ENCODE measurements at places on chromosomes 6 and 20.

- no peak for DNase-seq
These were observed 38.4 kb downstream of the KIF3B start for GRCh38 chr20:32315891-32316290.

DNA sequence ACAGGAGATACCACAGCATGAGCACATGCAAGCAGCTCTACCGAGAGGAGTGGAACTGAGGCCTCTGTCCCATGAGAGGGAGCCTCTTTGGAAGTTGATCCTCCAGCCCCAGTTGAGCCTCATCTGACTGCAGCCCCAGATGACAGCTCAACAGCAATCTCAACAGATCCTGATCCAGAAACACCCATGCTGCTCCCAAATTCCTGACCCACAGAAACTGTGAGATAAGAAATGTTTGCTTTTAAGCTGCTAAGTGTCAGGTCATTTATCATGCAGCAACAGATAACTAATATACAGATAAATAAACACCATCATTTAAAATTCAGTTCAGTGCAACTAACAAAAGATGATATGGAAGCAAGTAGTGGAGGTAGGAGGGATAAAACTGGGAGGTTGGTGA is 4.8 kb upstream of the ARFGEF2 start:
- no peak for DNase-seq

DNA sequence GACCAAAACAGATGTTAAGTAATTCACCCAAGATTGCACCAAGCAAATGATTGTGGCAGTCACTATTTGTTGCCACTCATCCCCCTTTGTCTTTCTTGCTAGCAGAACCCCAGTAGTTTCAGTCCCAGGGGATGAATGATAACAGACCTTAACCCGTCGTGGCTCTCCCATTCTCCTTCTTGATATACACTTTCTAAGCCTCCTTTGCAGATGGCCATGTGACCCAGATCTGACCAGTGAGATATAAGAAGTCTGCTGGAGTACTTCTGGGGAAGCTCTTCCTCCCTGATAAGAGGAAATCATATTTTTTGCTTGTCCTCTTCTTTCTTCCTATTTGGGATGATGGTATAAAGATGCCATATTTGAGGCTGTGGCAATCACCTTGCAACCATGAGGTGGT is 9.6 kb upstream of the SH3BGRL2 start:
- no peak for DNase-seq

- no peak for DNase-seq
These were observed 14.0 kb downstream of the RPS6KA2 start for GRCh38 chr6:166613027-166613426.

DNA sequence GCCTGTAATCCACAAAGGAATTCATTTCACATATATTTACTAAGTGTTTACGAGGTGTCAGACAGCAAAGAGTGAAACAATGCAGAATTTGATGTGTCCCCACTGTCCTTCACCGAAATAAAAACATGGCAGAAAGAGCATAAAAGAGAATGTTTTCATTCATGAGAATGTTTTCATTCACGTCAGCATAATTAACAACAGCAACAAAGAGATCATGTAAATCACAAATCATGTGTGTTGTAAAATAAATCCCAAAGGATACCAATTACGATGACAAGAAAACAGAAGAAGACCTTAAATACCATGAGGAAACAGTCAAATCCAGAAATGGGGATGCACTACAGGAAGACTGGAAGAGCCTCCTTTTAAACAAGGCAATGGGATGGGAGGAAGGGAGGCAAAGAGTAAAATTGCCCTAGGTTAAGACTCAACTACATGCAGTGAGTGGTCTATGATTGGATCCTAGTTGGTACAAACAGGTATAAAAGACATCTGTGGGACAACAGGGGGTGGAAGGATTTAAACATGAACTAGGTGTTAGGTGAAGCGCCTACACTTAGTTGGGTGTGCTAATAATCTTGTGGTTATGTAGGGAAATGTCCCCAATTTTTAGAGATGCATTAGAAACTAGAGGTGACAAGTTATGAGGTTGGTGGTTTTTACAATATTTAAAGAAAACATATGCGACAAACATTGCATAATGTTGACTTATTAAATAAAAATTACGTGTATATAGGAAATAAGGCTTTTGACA is 1.5 kb downstream of the ZSCAN31 start:
- DNase-seq, result no peak

GRCh38 chr20:46562373-46563169 is 12.1 kb upstream of the OCSTAMP start:
- no peak for DNase-seq

DNA sequence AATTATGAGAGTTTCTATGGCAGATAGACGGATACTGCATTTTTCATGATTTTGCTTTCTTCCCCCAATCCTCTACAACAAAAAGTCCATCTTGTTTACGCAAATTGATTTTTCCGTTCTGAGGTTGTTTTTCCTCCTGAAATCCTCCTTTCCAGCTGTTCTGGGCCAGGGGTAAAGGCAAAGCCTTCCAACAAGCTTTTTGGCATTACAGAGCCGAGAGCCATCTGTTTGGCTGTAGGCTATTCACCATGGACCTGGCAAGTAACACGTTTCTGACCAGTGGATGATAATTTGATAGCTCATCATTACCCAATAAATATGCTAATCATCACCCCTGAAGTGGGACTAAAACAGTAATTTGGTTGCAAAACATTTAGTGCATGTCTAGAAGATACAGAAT is 226.5 kb downstream of the CBLN4 start:
- no peak for DNase-seq

- no peak for DNase-seq
These were observed 207.9 kb downstream of the MYLK4 start for GRCh38 chr6:2542858-2543218.

- DNase-seq, result no peak
These were observed 85.6 kb upstream of the SRSF6 start for GRCh38 chr20:43372051-43372450.

DNA sequence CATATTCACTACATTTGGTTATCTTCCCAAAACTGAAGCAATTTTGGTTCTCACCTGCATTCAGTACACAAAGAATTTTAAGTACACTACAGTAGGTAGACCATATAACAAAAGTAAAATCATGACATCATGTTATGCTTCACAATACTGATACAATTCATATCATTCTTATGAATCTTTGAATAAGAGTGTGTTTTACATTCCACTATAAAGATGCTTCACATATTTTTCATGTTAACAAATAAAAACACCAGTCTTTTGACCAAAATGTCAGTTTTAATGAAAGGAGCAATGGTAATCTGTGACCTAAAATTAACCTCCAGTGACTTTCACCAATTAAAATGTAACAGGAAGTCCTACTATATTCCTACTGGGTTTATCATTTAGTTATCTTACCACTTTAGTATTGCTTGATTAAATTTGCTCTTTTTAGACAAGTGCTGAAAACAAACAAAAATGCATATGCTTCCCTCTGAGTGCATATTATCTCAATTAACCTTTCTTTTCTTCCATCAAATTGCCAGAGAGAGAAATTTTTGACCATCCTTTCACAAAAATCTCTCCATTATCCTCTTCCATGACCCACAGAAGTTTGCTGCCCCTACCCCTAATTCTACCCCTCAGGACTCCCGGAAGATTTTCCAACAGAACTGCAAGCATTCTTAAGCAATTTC is 49.3 kb downstream of the PHIP start:
- no peak for DNase-seq

DNA sequence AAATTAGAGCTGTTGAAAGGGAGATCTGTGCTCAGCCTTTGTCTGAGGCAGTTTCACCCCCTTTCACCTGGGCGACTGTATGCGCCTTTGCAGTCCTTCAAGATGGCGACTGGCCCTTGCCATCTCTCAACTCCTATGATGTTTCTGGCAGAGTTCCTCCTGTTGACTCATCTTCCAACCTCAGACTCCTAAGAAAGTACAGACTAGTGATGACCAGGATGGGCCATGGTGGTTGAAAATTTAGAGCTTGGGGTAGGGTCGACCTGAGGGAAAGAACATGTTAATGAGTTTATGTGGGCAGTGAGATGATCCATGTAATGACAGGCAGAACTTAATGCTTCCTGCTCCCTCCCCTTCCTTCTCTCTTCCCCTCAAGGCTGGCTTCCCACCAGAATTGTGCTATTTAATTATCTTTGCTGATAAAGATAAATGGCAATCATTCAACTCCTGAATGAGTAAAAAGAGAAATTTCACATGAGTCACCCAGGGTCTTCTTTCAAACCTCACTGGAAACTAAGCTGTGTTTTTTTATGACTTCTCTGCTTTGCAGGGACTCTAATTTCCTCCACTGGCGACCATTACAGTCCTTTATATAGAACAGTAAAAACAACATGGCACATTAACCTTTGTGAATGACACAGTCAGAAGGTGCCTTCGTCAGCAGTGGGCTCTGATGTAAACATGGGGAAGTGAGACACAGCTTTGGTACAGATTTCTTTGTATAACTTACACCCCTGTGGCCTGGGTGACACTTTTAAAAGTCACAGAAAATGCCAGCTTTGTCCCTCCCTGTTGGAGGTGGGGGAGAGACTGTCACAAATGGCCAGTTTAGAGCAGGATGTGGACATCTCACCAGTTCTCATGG is 103.5 kb downstream of the SCP2D1 start:
- DNase-seq, result no peak

DNA sequence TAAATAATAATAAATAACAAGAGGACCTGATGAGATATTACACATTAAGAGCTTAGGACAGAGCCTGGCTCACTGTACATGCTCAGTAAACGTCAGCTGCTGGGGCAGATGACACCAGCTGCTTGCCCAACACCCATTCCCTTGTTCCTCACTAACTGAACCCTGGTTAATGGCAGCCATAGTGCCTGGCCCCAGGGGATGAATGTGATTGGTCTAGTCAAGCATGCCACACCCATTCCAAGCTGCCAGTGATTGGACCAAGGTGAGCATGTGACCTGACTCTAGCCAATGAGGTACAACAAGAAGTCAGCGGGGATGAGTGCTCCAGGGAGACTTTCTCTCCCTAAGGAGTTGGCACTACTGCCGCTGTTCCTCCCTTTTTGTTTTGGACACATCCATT is 85.1 kb upstream of the PTPN1 start:
- no peak for DNase-seq

GRCh38 chr6:107866606-107867301 is 42.6 kb upstream of the SCML4 start:
- DNase-seq, result no peak

DNA sequence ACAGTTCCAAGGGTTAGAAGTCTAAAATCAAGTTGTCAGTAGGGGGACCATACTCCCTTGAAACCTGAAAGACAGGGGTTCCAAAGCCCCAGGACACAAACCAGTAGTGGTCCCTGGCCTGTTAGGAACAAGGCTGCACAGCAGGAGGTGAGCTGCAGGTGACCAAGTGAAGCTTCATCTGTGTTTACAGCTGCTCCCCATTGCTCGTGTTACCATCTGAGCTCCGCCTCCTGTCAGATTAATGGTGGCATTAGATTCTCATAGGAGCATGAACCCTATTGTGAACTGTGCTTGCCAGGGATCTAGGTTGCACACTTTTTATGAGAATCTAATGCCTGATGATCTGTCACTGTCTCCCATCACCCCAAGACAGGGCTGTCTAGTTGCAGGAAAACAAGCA is 25.3 kb upstream of the SIM1 start:
- no peak for DNase-seq

GRCh38 chr6:89278956-89279355 is 36.1 kb downstream of the GABRR2 start:
- no peak for DNase-seq

DNA sequence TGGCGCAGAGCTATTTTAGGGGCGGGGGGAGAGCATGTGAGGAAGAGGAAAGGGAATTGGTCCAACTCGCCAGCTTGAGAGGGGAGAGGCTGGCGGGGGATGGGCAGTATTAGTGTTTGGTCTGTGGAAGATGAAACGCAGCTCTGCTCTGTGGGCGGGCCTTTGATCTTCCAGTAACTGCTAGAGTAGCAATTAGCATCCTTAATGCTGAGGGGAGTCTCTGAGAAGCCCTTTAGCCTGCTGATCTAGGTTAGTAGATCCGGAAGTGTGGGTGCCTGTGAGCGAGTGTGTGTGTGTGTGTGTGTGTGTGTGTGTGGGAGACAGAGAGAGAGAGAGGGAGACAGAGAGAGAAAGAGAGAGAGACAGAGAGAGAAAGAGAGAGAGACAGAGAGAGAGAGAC is 117.2 kb upstream of the BACH2 start:
- peak; percentile 81 for DNase-seq

DNA sequence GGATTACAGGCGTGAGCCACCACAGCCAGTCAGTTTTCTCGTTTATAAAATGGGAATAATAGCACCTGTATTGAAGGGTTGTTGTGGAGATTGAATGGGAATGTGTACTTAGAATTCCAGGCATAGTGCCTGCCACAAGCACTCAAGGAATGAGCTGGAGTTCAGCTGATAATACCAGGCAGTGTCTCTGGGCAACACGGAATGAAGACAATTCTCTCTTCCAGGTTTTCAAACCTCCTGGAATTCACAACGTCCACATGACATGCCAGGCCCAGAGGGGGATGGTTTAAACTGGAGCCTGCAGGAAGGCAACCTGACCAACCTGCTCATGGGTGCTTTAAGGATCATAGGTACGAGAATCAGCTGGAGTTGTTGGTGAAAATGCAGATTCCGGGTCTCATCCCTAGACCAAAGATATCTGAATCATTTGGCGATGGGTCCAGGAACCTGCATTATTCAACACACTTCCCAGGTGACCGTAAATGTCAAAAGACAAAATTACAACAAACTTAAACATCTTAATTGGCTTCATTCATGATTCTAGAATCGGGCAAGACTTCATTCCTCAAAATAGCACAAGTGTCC is 1.9 kb upstream of the PTPN1 start:
- DNase-seq, result no peak

- DNase-seq, result no peak
These were observed 80.4 kb downstream of the RIN2 start for GRCh38 chr20:19838468-19838867.

GRCh38 chr6:36392621-36393020 is 5.2 kb upstream of the ETV7 start:
- DNase-seq, result no peak

GRCh38 chr6:66926060-66926459 is 1219.0 kb upstream of the EYS start:
- no peak for DNase-seq

DNA sequence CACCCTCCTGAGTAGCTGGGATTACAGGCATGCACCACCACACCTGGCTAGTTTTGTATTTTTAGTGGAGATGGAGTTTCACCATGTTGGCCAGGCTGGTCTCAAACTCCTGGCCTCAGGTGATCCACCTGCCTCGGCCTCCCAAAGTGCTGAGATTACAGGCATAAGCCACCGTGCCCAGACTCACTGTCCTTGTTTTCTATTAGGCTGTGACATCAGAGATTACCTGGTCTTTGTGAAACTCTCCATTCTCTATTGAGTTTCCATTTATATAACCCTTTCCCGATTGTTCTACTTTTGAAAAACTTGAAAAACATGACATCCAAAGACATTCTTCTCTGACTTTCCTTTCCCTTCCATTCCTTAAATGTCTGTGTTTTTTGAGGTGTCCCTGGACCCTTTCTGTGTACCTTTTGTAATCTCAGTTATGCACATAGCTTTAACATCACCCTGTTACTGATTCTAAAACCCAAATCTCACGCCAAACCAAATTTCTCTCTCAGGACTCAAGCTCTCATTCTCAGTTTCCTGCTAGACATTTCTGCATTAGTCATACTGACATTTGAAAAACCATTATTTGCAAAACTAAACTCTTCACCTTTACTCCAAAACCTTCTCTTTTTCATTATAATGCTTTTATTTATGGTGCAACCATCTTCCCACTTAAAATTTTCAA is 137.0 kb downstream of the KHDC1L start:
- DNase-seq, result no peak
